ENCODE measurements at places on chromosomes 2 and 18.

- DNase-seq, result no peak
Observed at GRCh38 chr18:79429785-79430281, 34.1 kb downstream of the NFATC1 start.

GRCh38 chr2:219369447-219369861 is 18.3 kb downstream of the DNPEP start:
- no peak for DNase-seq

DNA sequence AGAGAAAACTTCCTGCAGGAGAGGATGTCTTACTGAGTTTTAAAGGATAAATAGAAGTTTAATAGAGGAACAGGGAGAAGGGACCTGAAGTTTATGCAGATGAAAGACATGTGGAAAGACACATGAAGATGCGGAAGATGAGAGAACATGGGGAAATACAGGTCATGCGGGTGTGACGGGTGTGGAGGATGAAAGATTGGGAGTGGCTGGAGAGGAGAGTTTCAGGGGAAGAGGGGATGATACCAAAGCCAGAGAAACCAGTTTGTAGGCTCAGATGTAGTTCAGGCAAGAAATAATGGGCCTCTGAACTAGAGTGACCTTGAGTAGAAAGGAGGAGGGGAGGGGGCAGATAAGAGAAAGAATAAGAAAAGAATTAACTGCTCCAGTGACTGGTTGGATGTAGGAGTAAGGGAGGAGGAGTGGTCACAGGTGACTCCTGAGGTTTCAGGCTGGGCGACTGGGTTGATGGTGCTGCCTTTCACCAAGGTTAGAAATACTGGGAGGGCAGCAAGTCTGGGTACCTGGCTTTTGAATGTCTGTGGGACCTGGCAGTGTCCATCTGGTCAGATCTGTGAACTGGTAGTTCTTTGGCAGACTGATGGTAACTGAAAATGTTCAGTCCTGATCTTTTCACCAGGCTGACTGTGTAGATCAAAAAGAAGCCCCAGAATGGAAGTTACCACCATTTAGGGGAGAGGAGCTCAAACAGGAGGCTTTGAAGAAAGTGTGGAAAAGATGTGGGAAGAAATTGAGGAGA is 69.4 kb downstream of the TET3 start:
- no peak for DNase-seq

DNA sequence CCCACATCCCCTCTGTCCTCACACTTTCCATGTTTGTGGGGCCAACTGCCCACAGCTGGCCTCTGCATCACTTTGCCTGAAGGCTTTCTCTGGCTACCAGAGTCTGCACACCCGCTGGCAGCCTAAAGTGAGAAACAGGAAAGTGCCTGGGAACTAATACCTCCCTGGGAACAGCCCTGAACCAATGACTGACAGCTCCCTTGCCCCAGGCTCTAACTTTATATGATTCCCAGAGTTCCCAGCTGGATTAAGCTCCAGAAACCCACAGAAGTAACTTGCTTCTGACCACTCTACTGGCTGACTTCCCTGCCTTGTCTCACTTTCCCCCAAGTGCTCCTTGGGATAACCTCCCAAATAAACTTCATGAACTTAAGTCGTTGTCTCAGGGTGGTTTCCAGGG is 159.6 kb upstream of the LMAN1 start:
- DNase-seq, result no peak

GRCh38 chr18:54228364-54228763 is 3.9 kb upstream of the MBD2 start:
- DNase-seq, result no peak

DNA sequence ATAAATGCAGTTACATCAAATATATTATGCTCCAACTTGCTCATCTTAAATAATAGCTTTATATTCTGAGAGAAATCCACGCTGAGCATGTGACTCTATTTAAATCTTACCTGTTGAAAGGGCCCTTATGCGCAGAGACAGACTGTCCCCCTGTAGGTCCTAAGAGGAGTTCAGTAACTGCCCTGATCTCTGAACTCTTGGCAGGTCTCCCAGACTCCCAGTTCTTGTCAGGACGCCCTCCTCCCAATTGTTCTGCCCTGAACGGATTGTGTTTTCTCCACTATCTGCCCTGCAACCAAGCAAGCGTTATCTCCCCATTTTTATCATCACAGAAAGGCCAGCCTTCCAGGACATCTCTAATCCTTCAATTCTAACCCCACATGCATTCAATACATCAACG is 954.6 kb downstream of the TSN start:
- no peak for DNase-seq

- DNase-seq, result no peak
Observed at GRCh38 chr2:201759567-201759966, 21.2 kb downstream of the ALS2 start.

DNA sequence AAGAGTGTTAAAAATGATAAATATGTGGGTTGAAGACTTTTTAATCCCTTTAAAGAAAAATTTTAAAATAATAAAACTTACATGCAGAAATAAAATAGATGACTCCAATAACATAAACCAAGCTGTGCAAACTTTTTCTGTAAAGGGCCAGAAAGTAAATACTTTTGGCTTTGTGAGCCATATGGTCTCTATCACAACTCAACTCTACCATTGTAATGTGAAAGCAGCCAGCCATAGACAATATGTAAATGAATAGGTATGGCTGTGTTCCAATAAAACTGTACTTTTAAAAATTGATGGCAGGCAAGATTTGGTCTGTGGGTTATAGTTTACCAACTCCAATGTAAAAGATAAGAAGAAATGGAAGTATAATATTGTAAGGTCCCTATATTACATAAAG is 45.2 kb downstream of the SNED1 start:
- DNase-seq, result no peak

DNA sequence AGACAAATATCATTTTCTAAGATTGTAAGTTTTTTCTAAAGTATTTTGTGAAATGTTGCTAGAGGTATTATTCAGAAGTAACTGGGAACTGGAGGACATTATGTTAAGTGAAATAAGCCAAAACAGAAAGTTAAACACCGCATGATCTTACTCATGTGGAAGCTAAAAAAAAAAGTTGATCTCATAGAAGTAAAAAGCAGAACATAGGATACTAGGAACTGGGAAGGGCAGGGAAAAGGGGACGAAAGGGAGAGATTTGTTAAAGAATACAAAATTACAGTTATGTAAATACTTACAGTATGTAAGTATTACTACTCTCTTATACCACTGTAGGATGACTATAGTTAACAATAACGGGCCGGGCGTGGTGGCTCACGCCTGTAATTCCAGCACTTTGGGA is 46.7 kb upstream of the CDKL4 start:
- DNase-seq, result no peak

GRCh38 chr2:233059797-233060500 is at the start of gene INPP5D:
Gene INPP5D, plus strand, starts transcription at chr2:233060342. Its CDS starts 137 bp downstream, at chr2:233060479.
- DNase-seq, result peak; percentile 67

- no peak for DNase-seq
Observed at GRCh38 chr2:16218625-16219024, 278.3 kb downstream of the MYCN start.

- no peak for DNase-seq
Observed at GRCh38 chr2:156837635-156838370, 401.6 kb downstream of the GPD2 start.

DNA sequence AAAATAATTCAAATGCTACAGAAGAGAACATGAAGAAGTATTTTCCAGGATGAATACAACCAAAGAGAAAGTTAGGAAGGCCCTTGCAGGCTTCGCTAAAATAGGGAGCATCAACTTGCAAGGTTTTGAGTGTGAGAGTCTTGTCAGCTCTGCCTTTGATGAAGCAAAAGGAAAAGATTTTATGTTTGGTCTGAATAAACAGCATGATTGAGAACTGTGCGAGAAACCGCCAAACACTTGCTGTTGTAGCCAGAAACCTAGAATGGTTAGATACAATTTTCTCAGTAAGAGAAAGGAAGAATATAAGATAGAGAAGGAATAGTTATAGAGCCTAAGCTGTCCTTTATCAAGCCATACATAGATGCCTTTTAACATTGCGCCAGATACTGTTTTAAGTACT is 163.6 kb downstream of the L3MBTL4 start:
- DNase-seq, result no peak

- DNase-seq, result no peak
Observed at GRCh38 chr2:33796511-33796910, 197.4 kb upstream of the FAM98A start.

DNA sequence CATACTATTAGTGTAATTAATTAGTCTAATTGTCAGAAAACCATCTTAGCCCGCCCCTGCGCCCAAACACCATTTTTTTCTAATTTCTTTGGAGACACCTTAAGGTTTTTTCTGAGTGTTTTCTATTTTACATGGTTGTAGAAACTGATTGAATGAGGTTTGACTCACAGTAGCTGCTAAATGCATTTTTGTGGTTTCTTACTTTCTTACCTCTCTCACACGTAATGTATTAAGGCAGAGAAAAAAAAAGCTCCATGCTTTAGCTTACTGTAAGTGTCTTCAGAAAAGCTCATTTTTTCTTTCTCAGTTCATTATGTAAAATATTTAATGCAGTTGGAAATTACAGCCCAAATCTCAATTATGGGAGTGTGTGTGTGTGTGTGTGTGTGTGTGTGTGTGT is 548.5 kb upstream of the LRRTM4 start:
- no peak for DNase-seq

- DNase-seq, result no peak
Observed at GRCh38 chr2:200171731-200172482, 134.6 kb upstream of the SPATS2L start.

GRCh38 chr2:191901031-191901430 is 54.1 kb upstream of the CAVIN2 start:
- DNase-seq, result no peak

GRCh38 chr2:88114889-88115288 is 13.0 kb downstream of the FABP1 start:
- no peak for DNase-seq

DNA sequence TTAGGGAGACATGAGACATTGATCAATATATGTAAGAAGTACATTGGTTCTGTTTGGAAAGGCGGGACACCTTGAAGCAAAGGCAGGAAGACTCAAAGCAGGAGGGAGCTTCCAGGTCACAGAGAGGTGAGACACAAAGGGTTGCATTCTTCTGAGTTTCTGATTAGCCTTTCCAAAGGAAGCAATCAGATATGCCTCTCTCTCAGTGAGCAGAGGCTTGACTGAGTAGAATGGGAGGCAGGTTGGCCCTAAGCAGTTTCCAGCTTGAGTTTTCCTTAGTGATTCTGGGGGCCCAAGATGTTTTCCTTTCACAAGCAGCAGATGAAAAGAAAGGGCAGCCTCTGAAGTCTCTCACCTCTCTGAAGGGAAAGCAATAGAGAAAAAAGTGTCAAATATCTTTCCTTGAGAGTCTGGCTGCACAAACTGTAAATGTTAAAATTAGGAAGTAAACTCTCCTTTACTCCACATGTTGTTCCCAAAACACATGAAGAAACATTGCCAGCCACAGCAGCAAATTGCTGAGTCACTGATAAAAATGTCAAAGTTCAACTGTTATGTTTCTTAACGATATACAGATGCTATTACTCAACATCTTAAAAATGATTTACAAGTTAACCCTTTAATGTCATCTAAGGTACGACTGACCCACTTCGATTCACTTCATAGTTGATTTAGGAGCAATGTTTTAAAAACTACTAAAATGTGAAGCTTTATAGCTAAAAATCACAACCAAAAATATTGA is 40.3 kb downstream of the CYB5A start:
- DNase-seq, result no peak

GRCh38 chr2:66555091-66555490 is 120.2 kb downstream of the MEIS1 start:
- no peak for DNase-seq

DNA sequence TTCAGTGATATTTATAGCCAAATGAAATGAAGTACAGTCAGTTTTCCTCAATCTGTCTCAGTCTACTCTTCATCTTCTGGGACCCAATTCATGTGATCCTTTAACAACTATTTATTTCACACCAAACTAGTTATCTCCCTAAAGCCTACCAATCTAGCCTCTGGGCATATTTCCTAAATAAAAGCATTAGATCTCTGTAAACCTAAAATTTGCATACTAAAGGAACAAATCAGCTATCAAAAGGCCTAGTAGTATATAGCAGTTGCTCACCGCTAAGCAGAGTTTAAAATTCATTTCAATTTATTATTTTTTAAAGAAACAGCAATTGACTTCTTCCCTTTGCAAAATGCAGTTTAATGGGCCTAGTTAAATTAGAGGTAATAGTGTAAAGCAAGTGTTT is 280.2 kb downstream of the ZEB2 start:
- DNase-seq, result no peak

DNA sequence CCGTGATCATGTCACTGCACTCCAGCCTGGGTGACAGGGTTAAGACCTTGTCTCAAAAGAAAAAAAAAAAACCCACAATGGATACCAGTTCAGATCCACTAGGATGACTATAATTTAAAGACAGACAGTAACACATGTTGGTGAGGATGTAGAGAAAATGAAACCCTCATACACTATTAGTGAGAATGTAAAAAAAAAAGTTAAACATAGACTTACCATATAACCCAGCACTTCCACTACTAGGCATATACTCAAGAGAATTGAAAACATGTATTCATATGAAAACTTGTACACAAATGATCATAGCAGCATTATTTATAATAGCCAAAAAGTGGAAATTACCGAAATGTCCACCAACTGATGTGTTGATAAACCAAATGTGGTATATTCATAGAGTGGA is 48.7 kb downstream of the KIF3C start:
- no peak for DNase-seq

DNA sequence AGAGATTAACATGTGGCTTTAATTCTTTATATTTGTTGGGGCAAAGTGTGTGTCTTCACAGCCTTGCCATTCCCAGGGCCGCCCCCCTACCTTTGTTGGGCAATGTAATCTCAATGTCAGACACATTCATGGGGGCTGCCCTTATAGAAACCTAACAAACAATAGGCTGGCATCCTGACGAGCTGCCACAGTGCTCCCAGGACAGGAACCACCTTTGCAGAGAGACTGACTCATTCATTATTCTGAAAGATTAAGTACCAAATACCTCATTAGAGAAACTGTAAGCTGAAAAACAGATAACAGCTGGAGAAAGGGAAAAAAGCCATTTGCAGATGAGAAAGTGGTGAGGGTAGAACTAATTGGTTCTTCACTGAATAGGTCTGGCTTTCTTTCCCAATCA is 1587.5 kb upstream of the PIK3C3 start:
- DNase-seq, result no peak

DNA sequence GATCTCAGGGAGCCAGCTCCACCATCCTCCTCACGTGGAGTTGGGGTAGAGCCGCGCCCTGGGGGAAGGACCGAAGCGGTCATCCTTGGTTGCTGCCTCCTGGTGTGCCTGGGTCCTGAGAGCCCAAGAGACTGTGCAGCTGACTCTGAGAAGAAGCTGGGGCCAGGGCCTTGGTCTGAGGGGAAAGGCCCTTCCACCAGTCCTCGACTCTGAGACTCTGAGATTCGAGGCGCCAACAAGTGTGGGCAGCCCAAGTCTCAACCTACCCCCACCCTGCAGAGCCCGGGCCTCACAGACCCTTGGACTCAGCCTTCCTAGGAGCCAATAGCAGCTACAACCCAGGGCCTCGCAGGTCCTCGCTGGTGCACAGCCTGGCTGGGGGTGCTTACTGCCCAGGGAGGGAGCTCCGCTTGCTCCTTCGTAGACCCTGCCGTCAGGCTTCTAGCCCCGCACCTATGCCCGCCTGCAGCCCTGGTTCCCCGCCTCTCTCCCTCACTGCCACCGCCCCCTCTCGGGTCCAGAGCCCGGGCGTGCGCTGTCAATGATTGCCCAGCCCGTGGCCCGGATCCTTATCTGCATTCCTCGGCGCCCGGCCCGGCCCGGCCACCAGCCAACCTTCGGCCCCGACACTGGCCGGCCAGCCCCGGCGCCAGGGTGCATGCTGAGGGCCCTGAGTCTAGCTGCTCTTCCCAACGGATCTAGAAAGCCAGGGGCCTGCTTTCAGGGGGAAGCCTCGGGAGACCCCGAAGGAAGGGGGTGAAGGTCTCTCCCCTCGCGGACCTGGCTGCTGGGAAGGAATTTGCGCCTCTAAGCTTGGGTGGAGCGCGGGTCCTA is 2.0 kb downstream of the IHH start:
- no peak for DNase-seq

- DNase-seq, result no peak
Observed at GRCh38 chr2:120208381-120209353, 14.5 kb downstream of the TMEM185B start.
